Activated CD4-positive, alpha-beta T cell treated with anti-CD3 and anti-CD28 coated beads, Interleukin-2, amount 50 U/mL, for 48 hours (primary cell): ENCODE measurements at places on chromosomes 13 and 19.

- peak; percentile 22 for DNase-seq
Measured at GRCh38 chr13:40148101-40148500, 492.6 kb downstream of the COG6 start.

DNA sequence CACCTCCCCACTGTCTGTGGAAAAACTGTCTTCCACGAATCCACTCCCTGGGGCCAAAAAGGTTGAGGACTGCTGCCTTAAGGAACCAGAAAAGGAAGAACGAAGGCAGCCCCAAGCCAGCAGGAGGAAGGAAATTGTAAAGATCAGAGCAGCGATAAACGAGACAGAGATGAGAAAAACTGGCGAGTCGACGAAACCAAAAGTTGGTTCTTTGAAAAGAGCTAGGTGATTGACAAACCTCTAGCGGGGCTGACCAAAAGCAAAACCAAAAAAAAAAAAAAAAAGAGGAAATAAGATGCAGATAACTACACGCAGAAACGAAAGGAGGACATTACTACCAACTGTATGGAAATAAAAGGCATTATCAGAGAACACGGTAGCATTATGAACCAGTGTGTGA, 76.9 kb downstream of the GADD45B start:
- DNase-seq: peak; percentile 59

GRCh38 chr13:99830931-99831330, 140.6 kb downstream of the ZIC5 start:
- DNase-seq: no peak

GRCh38 chr13:109625156-109625555, 161.2 kb downstream of the IRS2 start:
- DNase-seq: no peak

GRCh38 chr13:72953391-72953965, 105.3 kb upstream of the KLF5 start:
- no peak for DNase-seq

DNA sequence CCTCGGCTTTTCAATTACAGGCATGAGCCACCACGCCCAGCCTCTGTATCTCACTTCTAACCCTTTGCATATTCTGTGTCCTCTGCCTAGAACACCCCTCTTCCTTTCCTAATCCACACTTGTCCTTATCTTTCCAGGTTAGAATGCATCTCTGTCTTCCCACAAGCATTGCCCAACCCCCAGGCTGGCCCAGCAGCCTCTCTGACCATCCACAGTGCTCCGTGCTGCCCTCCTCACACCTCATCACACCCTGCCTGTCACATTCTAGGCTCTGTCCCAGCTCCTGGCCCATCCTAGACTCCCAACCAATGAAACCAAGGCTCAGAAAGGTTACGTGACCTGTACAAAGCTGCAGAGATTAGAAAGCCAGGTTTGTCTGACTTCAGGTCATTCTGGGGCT, 11.3 kb downstream of the JAK3 start:
- DNase-seq: no peak

GRCh38 chr19:51664997-51665396, 18.4 kb upstream of the SIGLEC14 start:
- DNase-seq: no peak

DNA sequence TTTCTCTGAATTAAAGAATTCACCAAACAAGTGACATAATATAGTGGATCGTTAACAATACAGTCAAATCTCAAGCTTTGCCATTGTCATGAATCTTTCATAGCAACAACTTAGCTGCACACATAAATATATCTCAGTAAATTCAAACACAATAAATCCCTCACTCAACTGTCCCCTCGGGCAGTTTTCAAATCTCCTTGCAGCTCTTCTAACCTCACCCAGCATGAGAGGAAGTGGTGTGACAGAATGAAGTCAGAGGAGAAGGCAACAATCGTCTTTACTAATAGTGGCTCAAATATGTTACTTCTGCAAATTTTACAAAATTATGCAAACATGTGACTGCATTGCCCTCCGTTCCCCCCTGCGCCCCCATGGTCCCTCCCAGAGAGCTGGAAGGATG, 148.2 kb downstream of the RAP2A start:
- no peak for DNase-seq

- DNase-seq: peak; percentile 18
Measured at GRCh38 chr13:46607768-46608564, 55.0 kb downstream of the LRCH1 start.

- DNase-seq: no peak
Measured at GRCh38 chr19:50745221-50745620, 22.1 kb downstream of the CLEC11A start.

GRCh38 chr19:31214086-31214485, 135.2 kb downstream of the TSHZ3 start:
- peak; percentile 88 for DNase-seq

GRCh38 chr13:102440259-102440936, 38.5 kb upstream of the FGF14 start:
- DNase-seq: no peak

DNA sequence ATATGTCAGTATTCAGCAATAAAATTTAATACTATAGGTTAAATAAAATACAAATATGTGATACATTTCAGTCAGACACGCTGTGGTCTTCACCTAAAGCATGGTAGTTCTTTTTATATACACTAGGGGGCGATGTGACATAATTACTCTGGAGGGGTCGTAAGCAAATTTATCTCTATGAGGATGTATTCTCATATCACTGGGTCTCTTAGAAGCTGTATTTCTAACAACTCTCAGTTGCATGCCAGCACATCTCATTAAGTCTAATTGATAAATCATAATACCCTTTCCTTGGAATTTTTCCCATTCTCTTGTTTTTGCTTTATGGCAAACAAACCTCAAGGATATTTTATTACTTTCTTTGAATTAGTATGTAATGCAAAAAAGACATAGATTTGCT, 3.9 kb upstream of the PCDH17 start:
- no peak for DNase-seq

GRCh38 chr13:73521985-73522524, 463.2 kb downstream of the KLF5 start:
- no peak for DNase-seq

- DNase-seq: no peak
Measured at GRCh38 chr13:50580684-50581305, 262.7 kb downstream of the DLEU7 start.

DNA sequence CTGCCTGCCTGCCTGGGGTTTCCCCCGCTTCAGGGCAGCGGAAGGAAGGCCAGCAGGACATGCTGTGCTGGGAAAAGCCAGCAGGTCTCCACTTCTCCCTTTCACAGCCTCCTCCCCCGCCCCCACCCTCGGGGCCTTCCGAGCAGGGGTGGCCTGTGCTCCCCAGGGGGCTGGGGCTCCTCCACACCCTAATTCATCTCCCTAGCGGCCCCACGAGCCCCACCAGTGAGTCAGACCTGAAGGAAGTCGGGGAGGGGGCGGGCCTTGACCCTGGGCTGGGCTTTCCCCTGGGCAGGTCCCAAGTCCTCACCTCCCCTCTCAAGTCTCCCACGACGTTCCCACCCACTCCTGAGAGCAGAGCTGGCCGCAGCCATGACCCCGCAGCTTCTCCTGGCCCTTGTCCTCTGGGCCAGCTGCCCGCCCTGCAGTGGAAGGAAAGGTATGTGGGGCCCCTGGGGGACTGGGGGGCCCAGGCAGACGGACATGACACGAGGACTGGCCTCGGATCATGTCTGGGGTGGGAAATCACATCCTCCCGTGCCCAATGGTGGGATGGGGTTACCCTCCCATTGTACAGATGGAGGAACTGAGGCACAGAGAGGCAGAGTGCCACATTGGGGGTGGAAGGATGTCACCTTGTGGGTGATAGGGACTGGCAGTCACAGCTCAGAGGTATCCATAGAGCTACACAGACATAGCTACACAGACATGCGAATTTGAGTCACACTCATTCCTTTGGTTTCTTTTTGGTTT, at the start of gene EBI3:
EBI3 (plus strand) TSS at position 345 of the 753 bp plus-strand sequence; CDS start at position 373, 28 bp downstream.
- peak; percentile 78 for DNase-seq

GRCh38 chr13:30033681-30034457, 183.5 kb upstream of the UBL3 start:
- DNase-seq: no peak

DNA sequence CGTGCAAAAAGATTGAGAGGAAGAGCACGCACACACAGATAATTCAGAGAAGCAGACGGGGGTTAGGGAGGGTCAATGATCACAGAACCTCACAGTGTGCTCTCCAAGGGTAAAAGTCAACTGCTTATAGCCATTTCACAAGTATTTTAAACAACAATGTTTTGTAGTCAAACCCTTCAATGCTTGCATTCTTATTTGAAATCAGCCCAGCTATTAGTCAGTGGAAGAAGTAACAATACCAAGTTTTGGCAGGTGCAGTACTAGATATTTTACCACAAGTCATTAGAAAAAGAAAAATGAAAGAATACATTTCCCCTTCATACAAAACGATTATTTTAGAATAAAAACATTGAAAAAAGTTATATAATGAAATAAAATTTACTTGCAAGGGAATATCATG, 2.6 kb downstream of the CSNK1A1L start:
- DNase-seq: no peak
